NCI-H1092 (cell line): ENCODE measurements at places on chromosomes 1 and 21.

DNA sequence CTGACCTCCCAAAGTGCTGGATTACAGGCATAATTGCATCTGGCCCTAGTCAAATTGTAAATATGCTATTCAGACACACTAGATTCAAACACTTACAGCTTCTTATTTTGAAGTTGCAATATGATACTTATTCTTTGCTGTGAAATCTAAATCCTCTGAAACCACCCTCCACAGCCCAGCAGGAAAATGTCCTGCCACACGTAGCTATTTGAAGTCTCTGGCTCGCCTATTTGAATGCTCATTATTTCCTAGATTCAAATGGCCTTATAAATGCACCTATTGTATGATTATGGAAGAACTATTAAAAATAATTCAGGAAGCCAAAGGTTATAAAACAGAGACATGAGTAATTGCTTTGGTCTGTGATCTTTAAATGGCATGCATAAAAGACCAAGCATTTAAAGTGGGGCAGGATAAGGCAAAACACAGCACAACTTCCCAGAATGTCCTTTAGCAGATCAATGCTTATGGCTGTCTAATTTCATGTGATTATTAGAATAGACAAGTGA is 26.6 kb upstream of the FBXO28 start:
- no peak for DNase-seq

DNA sequence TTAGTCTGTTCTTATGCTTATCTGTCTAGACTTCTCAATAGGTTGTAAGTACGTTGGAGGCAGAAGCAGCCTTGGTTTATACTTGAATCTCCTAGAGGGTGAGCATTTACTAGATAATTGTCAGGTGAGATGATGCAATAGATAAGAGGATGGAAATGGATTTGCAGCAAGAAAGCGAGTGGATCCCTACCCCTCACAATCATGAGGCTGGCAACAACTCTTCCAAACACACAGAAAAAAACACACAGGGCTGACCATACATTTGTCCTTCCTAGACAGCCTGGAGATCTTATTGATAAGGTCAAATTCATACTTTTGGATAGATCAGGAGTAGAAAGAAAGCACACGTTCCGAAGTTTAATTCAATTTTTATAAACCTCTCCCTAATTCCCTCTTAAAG is 481.4 kb upstream of the CAMK1G start:
- DNase-seq: no peak

DNA sequence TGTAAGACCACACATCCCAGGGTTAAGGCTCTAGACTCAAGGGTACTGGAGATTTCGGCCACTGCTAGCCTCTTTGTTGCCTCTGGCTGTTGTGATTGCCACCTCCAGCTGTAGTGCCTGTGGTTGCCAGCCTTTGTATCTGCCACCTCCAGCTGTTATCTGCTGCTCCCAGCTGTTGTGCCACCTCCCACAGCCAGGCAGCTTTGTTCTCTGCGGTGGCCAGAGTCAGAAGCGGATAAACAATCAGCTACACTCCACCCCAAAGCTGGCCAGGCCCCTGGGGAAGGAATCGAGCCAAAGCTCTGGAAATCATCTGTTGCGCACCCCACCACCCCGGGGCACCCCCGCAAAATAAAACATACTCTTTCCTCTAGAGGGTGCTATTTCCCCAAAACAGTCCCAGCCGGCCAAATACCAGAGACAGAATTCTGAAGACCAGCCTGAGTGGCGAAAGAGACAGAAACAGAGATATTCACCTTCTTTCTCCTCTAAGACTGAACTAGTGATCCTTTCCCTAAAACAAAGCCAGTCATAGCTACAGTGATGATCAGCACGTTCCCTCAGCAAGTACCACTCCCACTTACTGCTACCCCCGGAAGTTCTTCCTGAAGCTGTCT is 14.8 kb upstream of the PIGM start:
- DNase-seq: no peak

DNA sequence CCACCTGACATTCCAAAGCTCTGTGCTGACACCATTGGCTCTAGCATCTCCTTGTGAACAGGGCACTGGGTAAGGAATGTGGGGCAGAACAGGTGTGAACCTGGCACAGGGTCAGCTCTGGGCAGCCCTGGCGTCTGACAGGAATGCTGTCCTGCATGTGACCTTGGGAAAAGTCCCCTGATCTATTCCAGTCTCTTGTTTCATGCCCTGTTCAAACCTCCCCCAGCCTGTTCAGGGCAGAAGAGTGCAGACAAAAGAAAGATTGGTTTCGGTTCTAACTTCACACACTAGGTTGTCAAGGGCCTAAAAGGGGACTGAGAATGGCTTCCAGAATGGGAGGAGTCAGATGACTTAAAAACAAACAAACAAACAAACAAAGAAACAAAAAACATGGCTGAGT is 27.6 kb upstream of the SDHB start:
- DNase-seq: no peak

GRCh38 chr21:38853421-38853919 is 47.7 kb downstream of the ETS2 start:
- peak; percentile 76 for DNase-seq

GRCh38 chr21:21806711-21807597 is 808.7 kb downstream of the NCAM2 start:
- DNase-seq: no peak

DNA sequence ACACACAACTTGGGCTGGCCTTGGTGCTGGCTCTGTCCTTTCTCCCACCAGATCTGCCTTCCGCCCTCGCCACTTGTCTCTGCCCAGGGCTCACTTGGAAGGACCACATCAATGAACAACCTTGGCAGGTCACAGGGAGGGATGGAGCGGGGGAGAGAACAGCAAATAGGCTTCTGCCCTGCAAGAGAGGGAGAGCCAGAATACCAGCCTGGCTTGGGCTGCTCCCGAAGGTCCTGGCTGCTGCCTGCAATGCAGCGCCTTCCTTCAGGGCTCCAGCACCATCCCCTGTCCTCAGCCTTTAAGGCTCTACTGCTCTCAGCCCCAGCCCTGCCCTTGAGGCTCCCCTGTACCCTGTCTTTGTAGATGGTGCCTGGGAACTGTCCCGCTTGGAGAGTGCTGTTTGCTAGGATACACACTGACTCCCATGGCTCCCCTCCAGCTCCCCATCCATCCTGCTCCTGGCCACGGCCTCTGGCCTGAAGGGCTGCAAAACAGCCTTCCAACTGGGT is 43.8 kb downstream of the HIVEP3 start:
- DNase-seq: no peak

DNA sequence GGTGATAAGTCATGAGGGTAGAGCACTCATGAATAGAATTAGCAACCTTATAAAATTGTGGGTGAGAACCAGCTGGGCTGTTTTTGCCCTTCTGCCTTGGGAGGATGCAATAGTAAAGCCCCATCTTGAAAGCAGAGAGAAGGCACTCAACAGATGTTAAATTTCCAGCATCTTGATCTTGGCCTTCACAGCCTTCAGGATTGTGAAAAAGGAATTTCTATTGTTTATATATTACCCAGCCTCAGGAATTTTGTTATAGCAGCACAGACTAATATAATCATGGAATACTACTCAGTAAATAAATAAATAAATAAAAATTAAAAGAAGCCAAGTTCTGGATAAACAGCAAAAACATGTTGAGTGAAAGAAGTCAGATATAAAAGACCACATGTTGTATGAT is 175.2 kb downstream of the KCNT2 start:
- no peak for DNase-seq

DNA sequence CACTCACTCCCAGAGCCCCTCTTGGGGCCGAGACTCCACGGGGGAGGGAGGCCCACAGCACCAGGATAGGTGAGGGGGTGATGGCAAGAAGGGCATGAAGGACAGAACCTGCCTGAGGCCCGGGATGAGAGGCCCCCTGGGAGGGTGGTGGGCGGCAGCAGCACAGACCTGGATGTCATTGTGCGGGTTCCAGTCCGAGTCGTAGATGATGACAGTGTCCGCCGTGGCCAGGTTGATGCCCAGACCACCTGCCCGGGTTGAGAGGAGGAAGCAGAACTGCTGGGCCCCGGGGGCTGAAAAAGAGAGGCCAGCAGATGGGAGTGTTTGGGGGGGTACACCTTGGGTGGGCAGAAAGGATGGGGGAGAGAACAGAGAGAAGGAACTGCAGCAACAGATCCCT is 50.1 kb downstream of the CHD5 start:
- DNase-seq: no peak

- DNase-seq: no peak
Observed at GRCh38 chr1:52139817-52140540, 1.9 kb upstream of the ZFYVE9 start.

- no peak for DNase-seq
Observed at GRCh38 chr1:230975636-230976035, 3.0 kb downstream of the TTC13 start.

- DNase-seq: no peak
Observed at GRCh38 chr1:115322631-115323030, 15.4 kb downstream of the NGF start.

GRCh38 chr1:224777180-224777579 is 152.3 kb upstream of the DNAH14 start:
- DNase-seq: no peak

DNA sequence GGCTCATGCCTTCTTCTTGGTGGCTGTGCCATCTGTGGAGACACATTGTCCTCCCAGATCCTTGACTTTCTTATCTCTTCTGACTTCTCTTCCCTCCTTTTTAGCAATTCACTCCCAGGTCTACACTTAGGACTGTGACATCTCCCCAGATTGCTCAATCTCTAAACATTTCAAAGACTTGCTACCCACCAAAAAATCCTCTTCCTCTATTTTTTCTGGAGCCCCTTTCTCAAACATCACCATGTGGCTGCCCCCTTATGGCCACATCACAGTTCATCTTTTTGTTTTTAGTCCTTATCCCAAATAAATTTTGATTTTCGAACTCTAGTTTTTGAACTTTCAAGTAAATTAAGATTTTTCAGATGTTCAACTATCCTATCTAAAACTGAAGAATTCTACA is 148.6 kb upstream of the HOOK1 start:
- no peak for DNase-seq

- no peak for DNase-seq
Observed at GRCh38 chr1:53066891-53067738, 5.1 kb downstream of the PODN start.

GRCh38 chr21:46126309-46127238 is 28.7 kb downstream of the COL6A2 start:
- DNase-seq: no peak

- DNase-seq: peak; percentile 21
Observed at GRCh38 chr1:83882906-83883305, 116.0 kb downstream of the TTLL7 start.

GRCh38 chr1:243742819-243743218 is 107.2 kb downstream of the AKT3 start:
- DNase-seq: no peak

DNA sequence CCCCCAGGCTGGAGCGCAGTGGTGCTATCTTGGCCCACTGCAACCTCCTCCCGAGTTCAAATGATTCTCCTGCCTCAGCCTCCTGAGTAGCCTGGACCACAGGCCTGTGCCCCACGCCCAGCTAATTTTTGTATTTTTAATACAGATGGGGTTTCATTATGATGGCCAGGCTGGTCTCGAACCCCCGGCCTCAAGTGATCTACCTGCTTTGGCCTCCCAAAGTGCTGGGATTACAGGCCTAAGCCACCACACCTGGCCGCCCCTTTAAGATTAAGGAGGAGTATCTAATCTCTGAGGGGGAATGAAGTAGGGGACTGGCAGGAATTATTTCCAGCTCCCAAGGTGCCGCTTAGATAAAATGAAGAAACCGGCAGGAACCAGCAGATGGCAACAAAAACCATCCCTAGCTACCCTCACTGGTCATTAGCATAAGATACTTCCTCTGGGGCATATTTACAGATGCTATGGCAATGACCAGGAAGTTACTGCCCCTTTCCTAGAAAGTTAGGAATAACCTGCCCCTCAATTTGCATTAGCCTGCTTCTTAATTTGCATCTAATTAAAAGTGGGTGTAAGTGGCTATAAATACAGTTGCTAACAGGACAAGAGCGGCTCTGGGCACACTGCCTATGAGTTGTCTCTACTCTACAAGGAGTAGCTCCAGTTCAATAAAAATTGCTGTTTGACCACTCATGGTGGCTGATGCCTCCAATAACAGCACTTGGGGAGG is 7.1 kb upstream of the NSUN4 start:
- no peak for DNase-seq

GRCh38 chr1:79749607-79750006 is 743.1 kb upstream of the ADGRL4 start:
- DNase-seq: no peak

DNA sequence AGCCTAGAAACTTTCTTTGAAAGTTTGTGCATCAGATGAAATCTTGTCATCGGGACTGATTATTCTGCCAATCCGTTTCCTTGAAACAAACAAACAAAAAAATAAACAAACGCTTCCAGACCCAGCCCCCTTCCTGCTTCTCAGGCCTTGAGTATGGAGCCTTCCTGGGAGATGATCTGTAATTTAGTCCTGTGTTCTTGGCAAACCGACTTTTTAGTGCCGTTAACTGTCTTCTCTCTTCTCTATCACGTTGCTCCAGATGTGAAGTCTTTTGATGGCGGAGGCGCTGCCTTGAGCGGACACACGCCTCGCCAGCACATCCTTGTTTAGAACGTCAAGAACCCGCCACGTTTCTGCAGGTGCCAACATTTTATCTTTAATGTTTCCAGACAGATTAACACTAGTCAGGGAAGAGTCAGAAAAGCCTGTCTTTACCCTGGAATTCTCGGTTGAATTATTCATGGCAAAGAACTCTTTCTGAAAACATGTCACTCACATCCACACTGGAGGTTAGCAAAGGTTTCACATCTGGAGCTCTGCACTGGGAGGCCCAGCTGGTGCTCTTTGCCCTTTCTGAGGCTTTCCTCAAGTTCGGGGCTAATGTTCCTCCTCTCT is 265.7 kb upstream of the C1orf174 start:
- no peak for DNase-seq

DNA sequence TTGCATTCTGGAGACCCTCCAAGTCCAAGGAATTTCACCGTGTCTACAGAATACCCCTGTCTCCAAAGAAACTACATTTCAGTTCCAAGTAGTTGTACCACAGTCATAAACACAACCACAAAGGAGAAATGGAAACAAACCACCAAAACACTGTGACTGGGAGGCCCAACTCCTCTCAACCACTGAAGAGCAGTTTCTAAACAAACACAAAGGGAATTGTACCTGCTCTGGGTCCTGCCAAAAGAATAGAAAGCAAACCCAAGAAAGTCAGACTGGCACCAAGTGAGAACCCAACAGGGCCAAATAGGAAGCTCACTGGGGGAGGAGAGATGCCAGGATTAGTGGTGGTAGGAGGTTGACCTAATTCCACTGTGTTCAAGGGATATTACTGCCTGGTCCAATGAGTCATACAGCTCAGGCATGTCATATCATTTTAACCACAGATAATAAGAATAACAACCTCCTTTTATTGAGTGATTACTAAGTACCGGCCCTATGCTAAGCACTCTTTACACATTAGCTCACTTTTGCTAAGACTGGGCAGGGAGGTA is 123.9 kb upstream of the PPP2R5A start:
- DNase-seq: no peak

DNA sequence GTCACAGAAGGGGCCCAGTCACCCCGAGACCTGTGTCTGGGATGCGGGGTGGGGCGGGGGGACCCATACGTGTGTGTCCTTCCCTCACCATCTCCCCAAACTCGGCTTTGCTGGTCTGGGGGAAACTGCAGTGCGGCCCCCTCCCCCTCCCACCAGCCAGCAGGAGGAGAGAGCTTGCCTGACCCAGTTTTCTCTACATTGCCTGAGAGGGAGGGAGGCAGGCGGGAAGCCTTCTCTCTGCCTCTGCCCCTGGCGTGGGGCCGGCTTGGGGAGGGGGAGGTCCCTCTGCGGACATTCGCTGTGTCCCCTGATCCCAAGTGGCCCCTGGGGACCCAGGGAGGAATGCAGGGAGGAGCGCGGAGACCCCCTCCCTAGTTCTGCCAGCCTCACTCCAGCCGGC is 3.9 kb downstream of the EPHA8 start:
- no peak for DNase-seq
